ENCODE measurements at places on chromosomes 6 and 20.

GRCh38 chr20:43513372-43513930, 6.0 kb downstream of the L3MBTL1 start:
- peak overlapping the region; percentile 88 for H3K4me3 ChIP-seq
- peaks cover 4% of the 10 kb centered on the region for H3K36me3 ChIP-seq
- DNase-seq: no peak
- H3K27ac ChIP-seq: peak overlapping the region; percentile 24
- peaks cover 15% of the 10 kb centered on the region for H3K4me1 ChIP-seq

- H3K27ac ChIP-seq: no peak overlapping the region
- H3K27me3 ChIP-seq: peaks cover 20% of the 10 kb centered on the region
- no peak overlapping the region for H3K4me3 ChIP-seq
These were observed 6.9 kb downstream of the RIMS4 start for GRCh38 chr20:44803383-44803941.

DNA sequence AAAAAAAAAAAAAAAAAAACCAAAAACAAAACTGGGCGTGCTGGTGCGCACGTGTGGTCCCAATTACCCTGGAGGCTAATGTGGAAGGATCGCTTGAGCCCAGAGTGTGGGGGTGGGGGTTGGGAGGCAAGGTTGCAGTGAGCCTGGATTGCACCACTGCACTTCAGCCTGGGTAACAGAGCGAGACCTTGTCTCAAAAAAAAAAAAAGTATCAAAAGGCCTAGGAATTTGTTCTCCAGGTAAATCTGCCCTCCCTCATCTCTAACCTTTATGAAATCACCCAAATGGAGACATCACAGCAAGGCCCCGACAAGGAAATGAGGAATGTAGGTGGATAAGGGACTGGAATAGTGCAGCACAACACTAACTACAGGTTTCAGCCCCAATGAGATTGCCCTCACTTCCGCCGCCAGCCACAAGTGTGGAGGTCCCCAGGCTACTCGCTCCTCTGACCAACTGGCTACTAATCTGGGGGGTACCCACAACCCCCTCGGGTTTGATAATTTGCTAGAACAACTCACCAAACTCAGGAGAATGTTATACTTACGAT, 36.8 kb upstream of the DDR1 start:
- DNase-seq: no peak
- no peak overlapping the region for H3K4me3 ChIP-seq
- H3K27ac ChIP-seq: no peak overlapping the region
- H3K4me1 ChIP-seq: peaks cover 15% of the 10 kb centered on the region
- peaks cover 3% of the 10 kb centered on the region for H3K36me3 ChIP-seq

- H3K4me1 ChIP-seq: peaks cover 11% of the 10 kb centered on the region
- H3K27ac ChIP-seq: no peak overlapping the region
- H3K4me3 ChIP-seq: peak overlapping the region; percentile 62
- no peaks in the 10 kb centered on the region for H3K27me3 ChIP-seq
These were observed 1.7 kb downstream of the SNX21 start for GRCh38 chr20:45835329-45835765.

- no peaks in the 10 kb centered on the region for H3K36me3 ChIP-seq
- H3K4me1 ChIP-seq: no peaks in the 10 kb centered on the region
- DNase-seq: no peak
- no peak overlapping the region for H3K4me3 ChIP-seq
These were observed 27.9 kb downstream of the CENPW start for GRCh38 chr6:126367849-126368248.

GRCh38 chr20:38255393-38255792, 5.1 kb downstream of the KIAA1755 start:
- peaks cover 20% of the 10 kb centered on the region for H3K27me3 ChIP-seq
- no peak for DNase-seq
- no peaks in the 10 kb centered on the region for H3K4me1 ChIP-seq
- no peak overlapping the region for H3K27ac ChIP-seq

GRCh38 chr6:151027936-151028838, 162.7 kb downstream of the MTHFD1L start:
- no peaks in the 10 kb centered on the region for H3K4me1 ChIP-seq
- peaks cover 57% of the 10 kb centered on the region for H3K36me3 ChIP-seq
- no peak overlapping the region for H3K27ac ChIP-seq
- no peak for DNase-seq

DNA sequence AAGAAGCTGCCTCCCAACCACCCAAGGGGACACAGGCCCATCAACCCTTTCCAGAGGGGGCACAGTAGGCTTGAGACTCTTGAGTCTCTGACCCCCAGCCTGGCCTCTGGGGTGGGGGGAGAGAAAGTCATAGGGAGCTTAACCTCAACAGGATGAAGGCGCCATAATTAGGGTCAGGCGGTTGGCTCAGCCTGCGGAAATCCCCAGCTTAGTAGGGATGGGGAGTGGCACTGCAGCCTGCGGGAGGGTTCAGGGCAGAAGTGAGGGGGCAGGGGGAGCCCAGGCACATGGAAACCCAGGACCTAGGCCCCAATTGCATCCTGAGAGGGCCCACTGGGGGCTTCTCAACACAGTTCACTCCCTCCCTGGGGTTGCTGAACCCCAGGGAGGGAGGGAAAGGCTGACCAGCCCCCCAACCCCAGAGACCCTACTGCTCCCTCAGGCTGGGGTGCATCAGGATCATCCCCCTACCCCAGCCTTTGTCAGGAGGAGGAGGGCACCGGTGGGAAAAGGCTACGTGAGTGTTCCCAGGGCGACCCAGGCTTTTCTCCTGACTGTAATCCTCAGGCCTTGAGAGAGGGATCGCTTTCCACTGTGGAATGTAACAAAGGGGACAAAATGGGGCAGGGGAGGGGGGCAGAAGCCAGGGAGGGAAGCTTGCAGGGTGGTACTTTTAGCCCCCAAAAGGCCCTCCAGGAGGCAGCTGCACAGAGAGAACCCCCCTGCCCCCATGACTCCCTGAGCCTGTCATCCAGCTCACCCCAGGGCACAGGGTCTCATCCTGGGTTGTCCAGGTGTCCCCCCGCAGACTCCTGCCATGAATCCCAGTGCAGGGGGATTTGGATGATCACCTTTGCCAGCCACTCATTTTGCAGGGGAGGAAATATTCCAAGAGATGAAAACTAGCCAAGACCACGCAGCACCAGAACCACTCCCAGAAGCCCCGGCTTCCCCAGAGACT, 46.4 kb downstream of the MRPL14 start:
- no peaks in the 10 kb centered on the region for H3K36me3 ChIP-seq
- no peaks in the 10 kb centered on the region for H3K4me1 ChIP-seq
- H3K4me3 ChIP-seq: no peak overlapping the region
- no peak overlapping the region for H3K27ac ChIP-seq

- H3K36me3 ChIP-seq: no peaks in the 10 kb centered on the region
- no peak for DNase-seq
- no peaks in the 10 kb centered on the region for H3K4me1 ChIP-seq
- H3K27me3 ChIP-seq: peaks cover under 1% of the 10 kb centered on the region
- H3K4me3 ChIP-seq: no peak overlapping the region
- H3K27ac ChIP-seq: no peak overlapping the region
These were observed 299.0 kb upstream of the STXBP5 start for GRCh38 chr6:146905181-146905704.

GRCh38 chr6:33975661-33976436, 170.0 kb downstream of the GRM4 start:
- H3K4me3 ChIP-seq: no peak overlapping the region
- H3K27ac ChIP-seq: no peak overlapping the region
- peaks cover 6% of the 10 kb centered on the region for H3K4me1 ChIP-seq
- DNase-seq: peak; percentile 24
- no peaks in the 10 kb centered on the region for H3K36me3 ChIP-seq

- no peaks in the 10 kb centered on the region for H3K27me3 ChIP-seq
- no peak for DNase-seq
- no peaks in the 10 kb centered on the region for H3K4me1 ChIP-seq
- no peak overlapping the region for H3K27ac ChIP-seq
- H3K4me3 ChIP-seq: no peak overlapping the region
These were observed 1681.9 kb downstream of the HACE1 start for GRCh38 chr6:103177791-103178190.

GRCh38 chr6:111534231-111534751, 51.3 kb upstream of the REV3L start:
- no peak overlapping the region for H3K27ac ChIP-seq
- no peaks in the 10 kb centered on the region for H3K36me3 ChIP-seq
- no peak for DNase-seq
- H3K4me3 ChIP-seq: no peak overlapping the region
- peaks cover 30% of the 10 kb centered on the region for H3K4me1 ChIP-seq

- H3K4me1 ChIP-seq: no peaks in the 10 kb centered on the region
- DNase-seq: no peak
- no peaks in the 10 kb centered on the region for H3K36me3 ChIP-seq
These were observed 32.1 kb upstream of the COL21A1 start for GRCh38 chr6:56279331-56280080.

DNA sequence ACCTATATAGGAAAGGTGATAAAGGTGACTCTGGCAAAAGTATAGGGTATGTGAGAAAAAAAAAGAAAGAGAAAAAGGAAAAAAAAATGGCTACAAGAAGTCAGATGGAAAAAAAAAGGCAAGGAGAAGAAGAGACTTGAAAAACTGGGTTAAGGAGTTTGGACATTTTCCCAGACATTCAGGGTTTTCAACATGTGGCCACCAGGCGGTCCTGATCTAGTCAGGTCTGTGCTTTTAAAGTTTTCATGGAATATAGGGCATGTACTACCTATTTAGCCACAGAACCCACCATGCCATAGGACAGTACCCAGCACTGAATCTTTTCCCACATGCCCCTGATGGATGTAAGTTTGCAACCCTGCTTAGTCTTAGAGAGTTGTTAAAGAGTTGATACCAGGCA, 433.7 kb downstream of the MAFB start:
- H3K27me3 ChIP-seq: no peaks in the 10 kb centered on the region
- no peaks in the 10 kb centered on the region for H3K4me1 ChIP-seq
- no peak for DNase-seq
- H3K27ac ChIP-seq: no peak overlapping the region

DNA sequence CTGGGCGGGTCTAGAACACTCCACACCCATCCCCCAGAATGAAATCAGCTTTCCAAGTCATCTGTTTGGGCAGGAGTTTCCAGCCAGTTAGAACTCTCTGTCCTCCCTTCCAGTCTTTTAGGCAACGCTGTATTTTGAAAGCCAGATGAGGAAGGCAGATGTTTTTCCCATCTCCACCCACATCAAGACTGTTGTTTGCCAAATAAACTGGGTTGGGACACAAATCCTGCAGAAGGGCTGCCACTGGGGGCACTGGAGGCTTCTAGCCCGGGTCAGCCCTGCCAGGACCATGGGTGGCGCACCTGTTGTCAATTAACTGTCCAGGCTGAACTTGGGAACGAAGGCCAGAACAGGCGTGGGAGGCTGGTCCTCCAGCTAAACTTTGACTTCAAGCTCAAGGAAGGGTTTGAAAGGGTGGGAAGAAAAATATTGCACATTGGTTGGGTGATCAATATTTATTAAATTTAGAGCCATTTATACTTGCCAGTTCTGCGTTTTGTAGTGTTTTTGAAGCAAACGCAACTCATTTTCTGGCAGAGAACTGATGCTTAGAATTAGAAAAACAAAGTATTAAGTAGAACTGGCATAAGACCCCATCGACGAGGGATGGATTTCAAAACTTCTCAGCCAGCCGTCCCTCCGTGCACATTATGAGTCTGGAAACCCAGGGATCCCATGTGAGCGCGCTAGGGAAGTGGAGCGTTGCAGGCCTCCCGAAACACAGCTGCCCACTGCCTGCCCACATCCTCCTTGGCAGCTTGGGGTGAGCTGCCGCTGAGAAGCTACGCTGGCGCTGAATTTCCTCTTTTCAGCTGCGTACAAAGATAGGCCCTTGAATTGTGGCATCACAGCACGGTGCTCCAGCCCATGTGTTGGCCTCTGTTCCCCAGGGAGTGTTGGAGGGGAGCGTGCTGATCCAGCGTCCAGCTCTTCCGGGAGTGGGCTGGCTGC, 297.4 kb downstream of the QKI start:
- DNase-seq: no peak
- H3K4me3 ChIP-seq: no peak overlapping the region
- H3K27ac ChIP-seq: no peak overlapping the region

- peaks cover 7% of the 10 kb centered on the region for H3K27me3 ChIP-seq
- peaks cover 16% of the 10 kb centered on the region for H3K4me1 ChIP-seq
- H3K36me3 ChIP-seq: no peaks in the 10 kb centered on the region
- no peak overlapping the region for H3K27ac ChIP-seq
- DNase-seq: no peak
These were observed 17.9 kb downstream of the VSTM2L start for GRCh38 chr20:37920679-37921322.

DNA sequence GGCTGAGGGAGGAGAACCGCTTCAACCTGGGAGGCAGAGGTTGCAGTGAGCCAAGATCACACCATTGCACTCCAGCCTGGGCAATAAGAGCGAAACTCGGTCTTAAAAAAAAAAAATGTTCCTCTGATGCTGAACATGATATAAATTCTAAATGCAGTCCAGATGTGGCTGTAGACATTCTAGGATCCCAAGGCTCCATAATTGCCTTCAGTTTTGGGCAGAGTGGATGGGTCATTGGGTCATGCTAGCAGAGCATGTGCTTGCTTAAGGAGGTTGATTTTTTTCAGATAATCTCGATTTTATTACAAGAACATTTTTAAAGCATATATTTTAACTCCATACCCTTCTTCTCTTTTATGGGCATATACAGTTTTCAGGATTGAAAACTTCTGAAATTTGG, 112.0 kb downstream of the UTRN start:
- peaks cover 32% of the 10 kb centered on the region for H3K4me1 ChIP-seq
- H3K4me3 ChIP-seq: no peak overlapping the region
- peaks cover 20% of the 10 kb centered on the region for H3K36me3 ChIP-seq
- H3K27ac ChIP-seq: no peak overlapping the region
- DNase-seq: no peak

DNA sequence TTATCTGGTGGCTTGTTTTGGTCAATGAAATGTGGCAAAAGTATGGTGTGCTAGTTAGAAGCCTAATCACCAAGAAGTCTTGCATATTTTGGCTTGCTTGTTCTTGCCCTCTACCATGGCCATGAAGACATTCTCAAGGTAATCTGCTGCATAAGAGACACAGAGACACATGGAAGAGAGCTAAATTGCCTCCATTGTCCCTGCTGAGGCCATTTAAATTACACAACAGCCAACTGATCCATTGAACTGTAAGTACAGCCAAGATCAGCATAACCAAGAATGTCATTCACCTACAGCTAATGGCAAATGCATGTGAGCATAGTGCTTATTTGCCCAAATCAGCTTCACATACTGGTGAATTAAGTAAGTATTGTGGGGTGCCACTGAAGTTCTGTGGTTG, 603.8 kb downstream of the FRK start:
- H3K27me3 ChIP-seq: no peaks in the 10 kb centered on the region
- no peaks in the 10 kb centered on the region for H3K4me1 ChIP-seq
- no peak for DNase-seq
- no peak overlapping the region for H3K27ac ChIP-seq
- H3K36me3 ChIP-seq: no peaks in the 10 kb centered on the region
